T47D (cell line): ENCODE measurements at places on chromosomes 7 and 10.

DNA sequence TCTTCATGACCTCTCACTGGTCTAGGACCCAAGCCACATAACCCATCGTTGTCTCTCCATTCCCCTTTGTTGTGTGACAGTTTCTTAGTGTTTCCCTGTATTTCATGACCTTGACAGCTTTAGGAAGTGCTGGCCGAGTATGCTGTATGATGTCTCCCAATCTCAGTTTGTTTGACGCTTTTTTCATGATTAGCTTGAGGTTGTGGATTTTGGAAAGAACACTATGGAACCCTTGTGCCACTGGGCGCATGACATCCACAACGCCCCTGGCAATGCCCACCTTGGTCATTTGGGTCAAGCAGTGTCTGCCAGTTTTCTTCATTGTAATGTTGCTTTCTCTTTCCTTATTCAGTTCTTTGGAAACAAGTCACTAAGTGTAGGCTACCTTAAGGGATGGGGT is 52.3 kb downstream of the RBM33 start:
- DNase-seq = no peak

GRCh38 chr10:122510736-122511135 is 49.4 kb downstream of the HTRA1 start:
- DNase-seq = no peak

DNA sequence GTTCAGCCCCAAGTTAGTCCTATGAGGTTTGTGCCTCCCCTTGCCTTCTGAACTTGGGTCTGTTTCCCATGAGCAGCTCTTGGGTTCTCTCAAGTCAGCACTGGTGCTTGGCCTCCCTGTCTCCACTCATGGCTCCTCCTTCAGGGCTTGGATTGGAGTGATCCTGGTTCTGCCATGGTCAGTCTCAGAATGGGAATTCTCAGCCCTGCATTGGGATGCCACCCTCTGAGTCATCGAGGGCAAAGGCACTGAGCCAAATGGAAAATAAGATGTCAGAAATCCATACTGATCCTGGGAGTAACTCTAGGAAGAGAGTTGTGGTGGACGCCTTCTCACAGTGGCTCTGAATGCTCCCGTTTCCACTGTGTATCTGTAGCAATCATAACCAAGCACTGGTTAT is 233.4 kb upstream of the HABP2 start:
- no peak for DNase-seq

DNA sequence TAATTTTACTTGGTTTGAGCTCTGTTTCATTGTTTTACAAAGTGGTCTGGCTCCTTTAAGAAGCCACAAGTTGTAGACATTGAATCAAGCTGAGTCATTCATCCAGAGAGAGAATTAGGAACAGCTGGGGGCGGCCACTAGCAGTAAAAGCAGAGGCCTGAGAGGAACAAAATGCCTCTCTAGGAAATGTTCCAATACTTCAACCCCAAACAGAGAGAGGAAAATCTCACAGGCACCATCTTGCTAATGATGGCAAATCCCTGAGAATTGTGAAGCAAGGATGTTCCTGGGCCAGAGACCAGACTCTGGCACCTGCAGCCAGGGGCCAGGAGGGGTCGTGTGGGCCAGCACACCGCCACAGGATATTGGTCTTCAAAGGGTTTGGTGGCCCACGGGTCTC is 26.5 kb upstream of the TRIL start:
- peak; percentile 69 for DNase-seq

DNA sequence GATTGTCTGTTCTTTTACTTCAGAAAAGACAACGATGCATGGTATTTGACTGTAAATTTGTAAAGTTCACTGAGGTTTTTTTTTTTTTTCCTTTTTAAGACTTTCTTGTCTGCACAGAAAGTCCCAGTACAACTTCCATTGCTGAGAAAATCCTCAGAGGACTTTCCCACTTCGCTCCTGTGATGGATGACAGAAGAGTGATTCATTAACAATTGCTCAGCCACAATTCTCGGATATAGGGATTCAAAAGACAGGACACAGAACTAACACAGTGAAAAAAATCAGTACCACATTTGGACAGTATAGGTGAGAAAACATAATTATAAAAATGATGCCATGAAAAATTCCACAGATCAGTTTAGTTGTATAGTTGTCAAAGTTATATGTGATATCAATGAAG is 48.0 kb downstream of the SEC23IP start:
- DNase-seq = no peak

DNA sequence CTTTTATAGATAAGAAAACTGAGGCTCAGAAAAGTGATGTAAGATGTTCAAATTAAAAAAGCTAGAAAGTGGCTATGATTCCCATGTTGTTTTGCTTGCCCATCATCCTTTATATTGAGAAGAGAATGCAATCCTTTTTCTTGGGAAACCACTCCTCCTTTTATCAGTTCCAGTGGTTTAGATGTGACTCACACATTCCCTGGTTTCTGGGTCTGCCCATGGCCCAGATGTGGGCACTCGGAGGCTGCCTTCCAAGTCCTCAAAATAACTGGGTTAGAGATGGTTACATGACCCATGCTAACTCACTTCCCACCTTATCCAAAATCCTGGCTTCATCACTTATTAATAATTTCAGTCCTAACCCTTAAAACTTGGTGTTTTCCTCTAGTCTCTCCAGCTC is 550.0 kb downstream of the MDFIC start:
- no peak for DNase-seq

GRCh38 chr10:97450828-97451227 is 4.9 kb downstream of the ZDHHC16 start:
- DNase-seq = no peak

GRCh38 chr10:3801558-3802192 is 16.7 kb upstream of the KLF6 start:
- no peak for DNase-seq

GRCh38 chr10:89591796-89592271 is 53.2 kb downstream of the PANK1 start:
- DNase-seq = no peak

GRCh38 chr7:134931487-134931886 is 54.8 kb upstream of the AGBL3 start:
- DNase-seq = no peak

- DNase-seq = no peak
These were observed 32.6 kb upstream of the IL15RA start for GRCh38 chr10:6009961-6010360.

GRCh38 chr7:128116740-128117139 is 85.5 kb upstream of the LRRC4 start:
- DNase-seq = no peak

GRCh38 chr10:99976886-99977665 is 32.7 kb downstream of the DNMBP start:
- DNase-seq = no peak

DNA sequence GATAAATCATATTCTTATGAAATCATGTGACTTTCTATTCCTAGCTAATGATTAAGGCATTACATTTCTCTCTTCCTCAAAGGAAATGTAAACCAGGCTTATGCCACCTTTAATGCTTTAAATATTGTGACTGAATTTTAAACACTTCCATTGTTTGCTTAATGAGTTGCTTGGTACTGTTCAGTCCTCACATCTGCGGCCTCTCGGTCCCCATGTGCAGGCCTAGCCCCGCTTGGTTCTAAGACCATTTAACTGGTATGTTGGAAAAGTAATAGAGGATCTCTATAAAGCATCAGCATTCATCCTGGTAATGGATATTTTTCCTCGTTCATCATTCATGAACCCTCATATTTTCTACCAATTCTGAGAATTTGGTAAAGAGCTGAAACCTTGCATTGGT is 27.4 kb downstream of the THSD7A start:
- no peak for DNase-seq

- no peak for DNase-seq
These were observed 422.3 kb downstream of the DGKB start for GRCh38 chr7:14480281-14480680.

GRCh38 chr7:118288098-118288497 is 63.6 kb downstream of the ANKRD7 start:
- DNase-seq = no peak

GRCh38 chr7:2487586-2488271 is 11.5 kb upstream of the GRIFIN start:
- no peak for DNase-seq

GRCh38 chr7:156764016-156764669 is 123.6 kb downstream of the RNF32 start:
- DNase-seq = peak; percentile 18

GRCh38 chr10:21518641-21519396 is 6.7 kb downstream of the SKIDA1 start:
- no peak for DNase-seq

DNA sequence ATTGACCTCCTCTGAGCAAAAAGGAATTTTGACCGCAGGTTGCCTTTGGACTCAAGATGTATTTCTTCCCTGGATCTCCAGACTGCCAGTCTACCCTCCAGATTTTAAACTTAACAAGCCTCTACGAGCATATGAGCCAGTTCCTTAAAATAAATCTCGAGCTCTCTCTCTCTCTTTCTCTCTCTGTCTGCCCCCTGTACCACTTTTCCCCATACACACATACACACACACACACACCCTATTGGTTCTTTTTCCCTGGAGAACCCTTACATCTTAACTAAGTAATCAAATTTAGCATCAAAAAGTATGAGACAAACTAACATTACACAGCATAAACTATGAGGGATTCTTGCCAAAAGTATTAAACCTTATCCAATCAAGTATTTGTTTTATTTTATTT is 11.4 kb downstream of the BCAP29 start:
- no peak for DNase-seq

DNA sequence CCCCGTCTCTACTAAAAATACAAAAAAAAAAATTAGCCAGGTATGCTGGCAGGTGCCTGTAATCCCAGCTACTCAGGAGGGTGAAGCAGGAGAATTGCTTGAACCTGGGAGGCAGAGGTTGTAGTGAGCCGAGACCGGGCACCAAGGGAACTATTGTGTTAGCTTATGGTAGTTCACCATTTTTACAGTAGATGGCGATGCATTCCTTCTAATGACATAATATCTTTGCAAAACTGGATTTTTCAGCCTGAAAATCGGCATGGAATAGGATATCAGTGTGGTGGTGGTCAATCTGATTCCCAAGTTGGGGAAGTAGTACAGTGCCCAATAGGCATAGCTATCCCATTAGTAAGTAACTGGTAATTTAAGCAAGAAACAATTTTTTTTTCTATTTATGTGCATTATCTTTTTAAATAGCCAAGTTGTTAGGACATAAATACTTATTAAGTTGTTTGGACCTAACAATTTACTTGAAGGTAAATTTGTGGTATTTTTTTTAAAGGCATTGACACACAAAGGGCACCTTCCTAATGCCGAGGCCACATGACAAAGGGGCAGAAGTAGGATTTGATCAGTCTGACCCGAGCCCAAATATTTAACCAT is 17.6 kb upstream of the IMPDH1 start:
- peak; percentile 79 for DNase-seq

- no peak for DNase-seq
These were observed 45.2 kb downstream of the HTR5A start for GRCh38 chr7:155115288-155115687.

DNA sequence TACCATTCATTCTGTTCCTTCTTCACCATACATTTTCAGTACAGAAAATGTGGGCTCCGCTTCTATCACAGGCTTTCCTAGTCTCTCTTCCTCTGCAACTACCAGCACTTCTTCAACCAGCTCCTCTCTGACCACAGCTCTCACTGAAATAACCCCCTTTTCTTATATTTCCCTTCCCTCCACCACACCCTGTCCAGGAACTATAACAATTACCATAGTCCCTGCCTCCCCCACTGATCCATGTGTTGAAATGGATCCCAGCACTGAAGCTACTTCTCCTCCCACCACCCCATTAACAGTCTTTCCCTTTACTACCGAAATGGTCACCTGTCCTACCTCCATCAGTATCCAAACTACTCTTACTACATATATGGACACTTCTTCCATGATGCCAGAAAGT is 9.5 kb upstream of the MUC12 start:
- no peak for DNase-seq

DNA sequence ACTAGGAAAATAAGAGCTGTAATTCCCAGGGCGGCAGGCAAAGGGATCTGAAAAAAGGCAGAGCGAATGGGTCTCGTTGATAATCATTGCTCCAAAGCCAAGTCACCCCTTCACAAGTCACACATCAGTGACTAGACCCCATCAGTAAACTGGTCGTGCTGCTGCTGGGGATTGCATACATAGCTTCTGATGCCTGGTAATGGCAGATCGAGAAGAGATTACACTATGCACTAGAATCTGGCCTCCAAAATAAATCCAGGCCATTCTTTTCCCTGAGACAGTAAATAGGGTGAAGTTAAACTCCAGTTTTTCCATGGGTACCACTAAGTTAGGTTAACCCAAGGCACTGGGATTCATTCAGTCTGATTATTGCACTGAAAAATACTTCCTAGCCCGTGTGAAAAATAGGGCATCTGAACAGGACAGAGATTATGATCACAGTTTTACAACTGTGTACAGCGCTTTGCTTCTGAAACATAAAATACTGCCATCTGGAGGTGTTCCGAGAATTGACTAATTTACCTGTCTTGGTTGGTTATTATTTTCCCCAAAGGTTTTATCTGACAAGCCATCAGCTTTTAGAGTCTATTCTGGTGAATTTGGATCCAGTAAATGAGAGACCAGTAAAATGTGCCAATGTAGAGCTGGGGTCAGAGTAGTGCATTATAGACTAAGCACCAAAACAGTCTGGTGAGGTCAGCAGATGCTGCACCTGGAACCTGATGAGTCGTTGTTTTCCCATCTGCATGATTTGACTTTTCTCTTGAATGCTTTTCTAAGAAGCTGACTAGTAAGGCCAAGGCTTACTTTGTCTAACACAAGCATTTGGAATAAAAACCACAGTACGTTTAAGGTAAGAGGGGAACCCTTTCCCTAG is 82.9 kb upstream of the AFAP1L2 start:
- no peak for DNase-seq

GRCh38 chr7:103919272-103919868 is 70.1 kb downstream of the RELN start:
- DNase-seq = no peak
